AG10803 (cell line): ENCODE measurements at places on chromosomes 11 and 22.

- DNase-seq = peak; percentile 61
Measured at GRCh38 chr11:70470127-70470526, 71.8 kb downstream of the CTTN start.

- peak; percentile 63 for DNase-seq
Measured at GRCh38 chr11:74923125-74923524, 25.8 kb downstream of the XRRA1 start.

- peak; percentile 54 for DNase-seq
Measured at GRCh38 chr22:30159561-30160353, 79.5 kb downstream of the HORMAD2 start.

GRCh38 chr22:27022896-27023361 is 365.5 kb downstream of the MIAT start:
- DNase-seq = no peak

- DNase-seq = no peak
Measured at GRCh38 chr11:59271811-59272327, 59.1 kb upstream of the MPEG1 start.

DNA sequence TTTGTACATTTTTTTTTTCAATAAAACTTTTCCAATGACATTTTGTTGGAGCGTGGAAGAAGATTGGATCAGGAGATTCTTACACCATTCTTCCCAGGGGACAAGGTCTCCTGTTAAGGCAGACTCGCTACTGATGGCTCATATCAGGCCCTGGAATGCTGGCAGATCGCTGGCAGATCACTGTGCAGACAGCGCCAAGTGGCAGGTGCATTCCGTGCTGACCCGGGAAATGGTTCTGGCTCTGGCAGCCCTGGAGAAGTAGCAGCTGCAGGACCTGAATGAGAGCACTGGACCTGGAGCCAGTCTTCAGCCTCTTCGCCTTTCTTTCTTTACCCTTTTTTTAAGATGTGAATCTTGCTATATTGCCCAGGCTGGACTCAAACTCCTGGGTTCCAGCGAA is 10.7 kb downstream of the SERPINH1 start:
- no peak for DNase-seq

- no peak for DNase-seq
Measured at GRCh38 chr11:75539459-75540334, 14.0 kb upstream of the GDPD5 start.

DNA sequence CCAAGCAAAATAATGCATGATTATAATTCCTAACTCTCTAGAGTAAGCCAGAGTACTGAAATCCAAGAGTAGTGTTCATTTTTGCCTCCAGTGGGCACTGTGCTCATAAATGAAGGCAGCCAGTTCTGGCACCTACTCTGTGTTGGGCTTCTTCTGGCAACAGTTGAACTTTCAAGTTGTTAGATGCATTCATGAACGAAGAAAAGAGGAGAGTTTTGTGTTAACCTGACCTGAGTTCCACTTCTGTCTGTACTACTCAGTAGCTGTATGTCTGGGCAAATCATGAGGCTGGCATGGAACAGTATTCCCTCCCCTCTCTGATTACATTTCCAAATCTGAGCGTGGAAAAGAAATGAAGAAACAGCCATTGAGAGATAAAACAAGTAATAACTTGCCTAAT is 20.3 kb upstream of the TENM4 start:
- peak; percentile 69 for DNase-seq

GRCh38 chr11:13140028-13140870 is 131.1 kb downstream of the RASSF10 start:
- peak; percentile 64 for DNase-seq

- no peak for DNase-seq
Measured at GRCh38 chr22:16973591-16974297, 34.3 kb downstream of the GAB4 start.

DNA sequence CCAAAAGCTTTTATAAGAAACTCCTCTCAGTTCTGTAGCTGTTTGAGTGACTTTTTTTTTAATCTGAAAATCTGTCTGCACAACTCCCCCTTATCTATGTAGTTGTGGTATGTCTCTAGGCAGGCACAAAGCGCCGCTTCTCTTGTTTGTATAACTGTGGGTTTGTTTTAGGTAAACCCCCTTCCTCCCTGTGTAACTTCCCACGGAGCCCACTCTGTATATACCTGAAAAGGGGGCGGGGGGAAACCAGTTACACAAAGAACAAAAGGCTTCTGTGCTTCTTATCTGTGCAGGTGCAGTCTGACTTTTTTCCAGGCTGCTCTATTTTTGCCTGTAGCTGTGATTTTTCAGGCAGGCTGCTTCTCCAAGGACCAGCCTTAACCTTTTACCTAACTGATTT is 13.2 kb downstream of the OR10AG1 start:
- no peak for DNase-seq

DNA sequence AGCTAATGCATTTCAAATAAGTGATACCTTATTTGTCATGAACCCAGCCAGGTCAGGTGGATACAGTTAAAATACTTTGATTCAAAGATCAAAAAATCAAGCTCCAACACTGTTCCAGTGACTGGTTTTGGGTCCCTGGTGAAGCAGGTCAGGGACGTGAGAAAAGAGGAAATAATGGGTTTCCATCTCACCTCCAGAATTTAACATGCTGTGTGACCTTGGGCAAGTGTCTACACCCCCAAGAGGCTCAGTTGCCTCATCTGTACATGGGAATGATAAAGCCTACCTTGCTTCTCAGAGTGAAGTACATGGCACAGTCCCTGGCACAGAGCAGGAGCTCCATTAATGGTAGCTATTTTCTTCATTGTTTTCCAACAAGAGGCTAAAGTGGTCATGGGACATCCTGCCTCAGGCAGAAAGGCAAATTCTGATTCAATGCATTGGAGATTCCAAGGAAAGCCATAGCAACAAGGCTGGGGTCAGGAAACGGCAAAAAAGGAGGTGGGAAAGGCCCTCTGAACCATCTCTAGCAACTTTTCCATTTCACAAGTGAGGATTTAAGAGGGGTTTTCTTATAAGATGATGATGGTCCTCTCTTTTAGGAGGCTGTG is 108.5 kb downstream of the CSNK2A3 start:
- no peak for DNase-seq

GRCh38 chr11:124920870-124921609 is 2.0 kb downstream of the HEPN1 start:
- peak; percentile 56 for DNase-seq

- DNase-seq = no peak
Measured at GRCh38 chr11:118002010-118002540, 15.9 kb downstream of the IL10RA start.

GRCh38 chr22:27842201-27842600 is 40.6 kb upstream of the MN1 start:
- no peak for DNase-seq

GRCh38 chr22:24400726-24401596 is 26.4 kb upstream of the ADORA2A start:
- peak; percentile 35 for DNase-seq

- peak; percentile 3 for DNase-seq
Measured at GRCh38 chr22:47053013-47053725, 290.7 kb downstream of the TBC1D22A start.

GRCh38 chr11:106304274-106304673 is 226.8 kb downstream of the AASDHPPT start:
- DNase-seq = peak; percentile 79

DNA sequence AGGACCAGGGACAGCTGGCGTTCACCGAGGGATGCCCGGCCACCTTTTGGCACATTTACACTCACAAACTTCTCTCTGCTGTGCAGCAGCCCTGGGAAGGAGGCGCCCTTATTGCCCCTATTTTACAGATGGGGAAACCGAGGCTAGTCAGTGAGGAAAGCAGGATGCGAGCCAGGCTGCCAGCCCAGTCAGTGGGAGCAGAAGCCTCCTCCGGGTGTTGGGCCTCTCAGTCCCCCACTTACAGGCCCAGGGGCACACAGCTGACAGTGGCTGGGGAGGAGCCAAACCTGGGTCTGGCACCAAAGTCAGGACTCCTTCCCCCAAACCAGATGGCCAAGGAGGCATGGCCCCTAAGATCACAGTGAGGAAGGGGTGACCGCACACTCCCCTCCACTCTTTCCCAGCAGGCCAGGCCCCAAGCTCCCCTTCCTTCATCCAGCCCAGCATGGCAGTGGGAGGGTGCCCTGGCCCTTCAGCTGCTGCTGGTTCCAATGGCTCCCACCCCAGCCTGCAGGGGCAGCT is 121.4 kb upstream of the ANO1 start:
- no peak for DNase-seq

GRCh38 chr22:20175597-20175900 is 24.7 kb upstream of the CCDC188 start:
- DNase-seq = peak; percentile 43

- DNase-seq = no peak
Measured at GRCh38 chr11:101369835-101370234, 214.0 kb downstream of the TRPC6 start.

DNA sequence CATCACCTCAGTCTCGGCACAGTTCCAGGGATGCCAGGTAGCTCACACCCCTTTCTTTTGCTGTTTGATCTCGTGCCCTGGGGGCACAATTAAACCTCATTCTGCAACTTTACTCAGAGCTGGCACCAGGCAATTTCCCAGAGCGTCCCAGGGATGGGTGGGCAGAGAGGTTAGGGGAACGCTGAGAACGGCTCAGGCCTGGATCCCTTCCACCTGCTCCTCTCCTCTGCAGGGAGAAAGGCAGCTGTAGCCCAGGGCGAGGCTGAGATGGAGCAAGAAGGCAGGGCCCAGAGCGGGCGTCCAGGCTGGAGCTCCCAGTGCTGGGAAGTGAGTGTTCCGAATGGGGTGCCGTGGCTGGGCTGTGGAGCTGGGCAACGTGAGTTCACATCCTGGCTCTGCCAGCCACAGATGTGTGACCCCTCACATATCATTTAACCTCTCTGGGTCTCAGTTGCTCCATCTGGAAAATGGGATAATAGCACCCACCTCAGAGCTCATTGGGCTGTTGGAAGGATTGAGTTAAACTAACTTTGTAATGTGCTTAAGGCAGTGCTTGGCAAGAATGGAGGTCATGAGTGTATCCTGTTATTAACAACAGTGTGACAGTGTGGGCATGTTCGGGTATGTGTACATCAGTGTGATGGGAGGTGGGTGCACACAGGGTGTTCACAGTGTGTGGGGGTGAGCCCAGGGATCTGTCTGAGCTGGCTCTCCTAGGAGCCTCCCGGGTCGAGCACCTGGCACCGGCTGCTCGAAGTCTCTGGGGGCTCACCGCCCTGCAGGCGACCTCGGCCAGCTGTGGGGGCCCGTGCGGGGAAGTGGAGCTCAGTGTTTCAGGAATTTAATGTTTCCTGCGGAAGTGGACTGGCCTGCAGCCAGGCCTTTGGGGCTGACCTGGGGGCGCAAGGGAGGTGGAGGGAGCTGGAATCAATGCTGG is 15.5 kb downstream of the OTUB1 start:
- no peak for DNase-seq

DNA sequence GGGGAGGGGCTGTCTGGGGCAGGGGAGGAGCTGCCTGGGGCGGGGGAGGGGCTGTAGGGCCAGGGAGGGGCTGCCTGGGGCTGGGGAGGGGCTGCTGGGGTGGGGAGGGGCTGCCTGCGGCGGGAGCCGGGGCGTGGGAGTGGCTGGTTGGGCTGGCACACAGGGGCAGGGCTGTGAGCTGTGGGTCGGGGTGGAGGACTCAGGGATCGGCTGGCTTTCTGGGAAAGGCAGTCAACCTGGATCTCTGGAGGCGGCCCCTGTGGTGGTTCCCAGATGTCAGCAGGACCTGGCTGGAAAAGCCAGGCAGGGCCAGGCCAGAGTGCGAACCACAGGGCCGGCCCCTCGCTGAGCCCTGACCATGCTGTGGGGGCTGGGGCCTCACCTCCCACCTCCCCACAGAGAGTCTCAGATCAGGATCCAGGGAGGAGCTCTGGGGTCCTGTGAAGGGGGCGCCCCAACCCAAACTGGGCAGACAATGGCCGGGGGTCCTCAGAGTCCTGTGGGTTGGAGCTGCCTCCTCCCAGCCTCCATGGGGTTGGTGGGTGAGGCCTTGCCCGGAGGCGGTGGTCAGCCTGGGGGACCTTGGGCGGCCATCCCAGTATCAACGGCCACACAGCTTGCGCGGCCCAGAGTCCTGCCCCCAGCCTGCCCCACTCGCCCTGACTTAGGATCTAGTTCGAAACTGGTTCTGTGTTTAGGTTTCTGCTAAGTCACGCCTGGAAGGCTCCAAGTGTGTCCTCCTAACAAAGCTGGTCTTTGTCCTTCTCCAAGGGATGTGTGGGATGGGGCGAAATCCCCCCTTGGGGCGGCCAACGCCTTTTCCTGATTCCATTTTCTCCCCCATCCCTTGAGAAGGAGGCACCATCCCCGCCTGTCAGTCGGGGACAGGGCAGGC is 1.9 kb downstream of the MUC5B start:
- DNase-seq = no peak

DNA sequence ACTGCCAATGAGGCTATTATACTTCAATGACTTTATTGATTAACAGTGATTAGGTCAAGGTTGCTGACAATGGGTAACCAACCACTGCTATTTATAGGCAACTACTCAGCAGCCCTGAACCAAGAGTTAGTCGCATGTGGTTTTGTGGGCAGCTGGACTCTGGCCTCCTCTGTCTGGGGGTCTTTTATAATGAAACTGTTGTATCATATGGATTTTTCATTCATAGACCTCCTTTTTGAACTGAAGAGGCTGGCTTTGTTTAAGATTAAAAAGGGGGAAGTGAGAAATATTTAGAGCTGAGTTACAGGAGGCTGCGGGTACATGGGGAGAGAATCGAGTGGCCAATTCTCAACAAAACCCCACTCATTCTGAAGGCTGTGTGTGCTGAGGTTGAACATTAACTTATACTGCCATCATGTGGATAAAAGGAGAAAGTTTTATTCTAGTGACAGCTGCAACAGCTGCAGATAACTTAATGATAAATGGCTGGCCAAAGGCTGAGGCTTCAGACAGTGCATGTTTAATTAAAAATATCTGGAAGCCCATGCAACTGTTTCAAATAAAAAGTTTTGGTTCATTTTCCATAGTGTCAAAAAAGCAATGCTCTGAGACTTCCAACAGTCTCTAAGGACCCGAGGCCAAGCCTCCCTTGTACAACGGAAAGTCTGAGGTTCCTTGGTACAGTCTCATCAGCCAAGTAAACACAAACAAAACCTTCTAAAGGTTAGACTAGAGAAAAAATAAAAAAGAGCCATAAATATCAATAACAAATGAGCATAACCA is 682.6 kb downstream of the KCNA4 start:
- DNase-seq = peak; percentile 74

DNA sequence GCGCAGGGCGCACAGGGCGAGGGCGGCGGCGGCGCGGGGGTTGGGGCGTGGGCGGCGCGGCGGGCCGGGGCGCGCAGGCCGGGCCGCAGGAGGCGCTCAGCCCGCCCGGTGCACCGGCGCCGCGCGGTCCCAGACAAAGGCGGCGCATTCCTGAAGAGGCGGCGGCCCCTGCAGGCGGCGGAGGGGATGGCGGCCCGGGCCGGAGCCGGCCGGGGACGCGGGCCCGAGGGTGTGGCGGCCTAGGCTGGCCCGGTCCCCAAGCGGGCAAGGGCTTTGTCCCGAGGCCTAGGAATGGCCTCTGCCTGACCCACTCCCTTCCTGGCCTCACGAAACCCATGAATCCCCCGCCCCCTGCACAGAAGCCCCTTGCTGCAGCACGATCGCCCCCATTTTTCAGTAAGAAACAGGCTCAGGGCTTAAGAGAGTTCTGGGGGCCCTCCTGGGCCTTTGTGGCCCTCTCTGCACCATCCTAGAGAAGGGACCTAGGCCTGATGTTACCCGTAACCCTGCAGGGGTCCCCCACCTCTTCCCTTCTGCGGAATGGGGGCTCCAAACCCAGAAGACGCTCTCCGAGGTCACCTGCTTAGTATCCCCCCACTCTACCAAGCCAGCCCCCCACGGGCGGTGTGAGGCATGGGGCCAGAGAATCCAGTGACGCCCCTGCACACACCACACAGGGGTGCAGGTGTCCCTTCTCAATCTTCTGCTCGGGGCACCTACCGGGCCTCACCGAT is at the start of gene RTN4R:
Gene RTN4R, minus strand, starts transcription at position 40 of the 734 bp plus-strand sequence. CDS start 226 bp downstream, outside the sequence.
- DNase-seq = peak; percentile 30

- DNase-seq = no peak
Measured at GRCh38 chr11:11135820-11136476, 217.1 kb downstream of the CSNK2A3 start.

- DNase-seq = no peak
Measured at GRCh38 chr11:68335683-68336082, 23.3 kb downstream of the LRP5 start.
